ENCODE measurements at places on chromosomes 2 and 18. TPM values are rescaled to one million over a fixed set of nuclear protein-coding genes. Genes with fewer than 3 reads are reported as not detected.

DNA sequence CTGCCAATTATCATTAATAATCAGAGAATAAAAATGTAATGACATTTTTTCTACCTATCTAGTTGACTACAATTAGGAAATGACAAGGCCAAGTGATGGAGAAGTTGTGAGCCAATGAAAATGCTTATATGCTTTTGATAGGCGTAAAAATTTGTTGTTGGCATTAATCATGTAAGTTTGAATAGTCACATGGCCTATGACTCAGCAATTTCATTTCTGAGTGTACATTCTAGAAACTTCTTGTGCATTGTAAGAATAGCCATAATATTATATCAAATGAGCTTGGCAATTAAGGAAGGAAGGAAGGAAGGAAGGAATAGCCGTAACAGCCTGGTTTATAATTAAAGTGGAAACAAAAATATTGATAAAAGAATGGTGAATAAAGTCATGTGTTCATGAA is 179.9 kb downstream of the PTH2R start:
- no peak for DNase-seq

Gene ANO7
- total RNA-seq: 0.57 TPM

Gene SCN3A
- 0.12 TPM for total RNA-seq

Gene NPPC
- 1.2 TPM for total RNA-seq

Gene GCG
- not detected for total RNA-seq

Data from activated naive CD4-positive, alpha-beta T cell treated with anti-CD3 and anti-CD28 coated beads for 36 hours (primary cell).